ENCODE measurements at places on chromosomes 13 and 19.

- DNase-seq, result no peak
Observed at GRCh38 chr13:31014456-31014855, 82.0 kb downstream of the TEX26 start.

- no peak for DNase-seq
Observed at GRCh38 chr13:30647824-30648521, 30.3 kb downstream of the USPL1 start.

- DNase-seq, result no peak
Observed at GRCh38 chr13:106513025-106513983, 22.2 kb downstream of the EFNB2 start.

- DNase-seq, result no peak
Observed at GRCh38 chr19:18543814-18544475, 572 bp upstream of the FKBP8 start.

All from stimulated activated CD8-positive, alpha-beta memory T cell treated with anti-CD3 and anti-CD28 coated beads, Interleukin-15, amount 100 ng/mL, for 24 hours (primary cell).